ENCODE measurements at places on chromosomes 12 and 14.

GRCh38 chr14:79044894-79045624 is 874.9 kb downstream of the NRXN3 start:
- DNase-seq = no peak

DNA sequence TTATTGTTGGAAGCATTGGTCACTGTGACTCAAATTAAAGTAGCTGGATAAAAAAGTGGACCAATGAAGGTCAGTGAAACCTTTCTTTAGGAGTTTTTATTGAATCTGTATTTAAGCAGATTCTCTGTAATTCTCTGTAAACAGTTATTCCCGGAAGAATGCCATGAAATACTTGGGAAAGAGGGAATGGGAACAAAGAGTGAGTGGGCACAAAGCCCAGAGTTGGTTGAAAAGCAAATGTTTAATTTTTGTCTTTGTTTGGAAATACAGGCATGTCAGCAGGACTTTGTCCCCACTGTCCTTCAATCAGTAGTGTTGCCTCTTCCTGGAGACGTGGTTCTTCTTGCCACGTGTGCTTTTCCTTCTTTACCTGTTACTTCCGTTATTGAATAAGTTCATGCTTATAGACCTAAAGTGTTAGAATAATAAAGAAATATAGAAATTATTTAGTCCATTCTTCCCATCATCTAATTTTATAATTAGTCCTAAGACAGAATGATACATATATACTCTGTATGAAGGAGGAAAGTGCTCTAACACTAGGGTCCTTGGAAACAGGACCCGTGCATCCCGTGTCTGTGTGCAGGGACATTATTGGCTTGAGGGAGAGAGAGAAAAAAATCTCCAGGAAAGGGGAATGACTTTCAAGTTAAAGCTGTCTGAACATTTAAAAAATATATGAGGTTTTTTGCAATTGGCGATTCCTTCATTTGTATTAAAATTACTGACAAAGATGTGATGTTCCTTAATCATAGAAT is 2.0 kb upstream of the ANG start:
- no peak for DNase-seq

DNA sequence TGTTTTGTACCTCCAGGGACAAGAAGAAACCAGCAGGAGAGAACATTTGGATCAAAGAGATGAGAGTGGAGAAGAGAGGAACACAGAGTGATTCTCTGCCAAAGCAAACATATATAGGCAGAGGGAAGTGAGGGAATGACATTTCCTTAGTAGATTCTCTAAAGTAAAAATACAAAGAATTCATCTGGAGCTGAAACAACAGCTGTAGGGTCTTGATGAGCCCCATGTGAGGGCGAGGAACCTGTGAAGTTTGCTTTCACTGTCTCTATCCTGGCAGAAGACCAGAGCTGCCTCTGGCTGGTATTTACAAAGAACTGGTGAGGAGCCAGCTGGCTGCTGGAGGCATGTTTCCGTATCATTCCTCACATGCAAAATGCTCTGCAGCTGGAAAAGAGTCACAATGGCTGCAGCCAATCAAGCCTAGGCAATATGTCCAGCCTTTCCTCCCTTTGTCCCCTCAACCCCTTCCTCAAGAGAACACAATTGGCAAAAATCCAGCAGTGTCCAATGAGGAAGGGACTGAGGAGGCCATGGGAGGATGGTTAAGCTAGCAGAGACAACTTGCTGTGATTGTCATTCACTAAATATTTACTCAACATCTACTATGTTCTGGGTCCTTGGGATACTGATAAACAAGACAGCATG is 122.5 kb downstream of the PHLDA1 start:
- DNase-seq = no peak

DNA sequence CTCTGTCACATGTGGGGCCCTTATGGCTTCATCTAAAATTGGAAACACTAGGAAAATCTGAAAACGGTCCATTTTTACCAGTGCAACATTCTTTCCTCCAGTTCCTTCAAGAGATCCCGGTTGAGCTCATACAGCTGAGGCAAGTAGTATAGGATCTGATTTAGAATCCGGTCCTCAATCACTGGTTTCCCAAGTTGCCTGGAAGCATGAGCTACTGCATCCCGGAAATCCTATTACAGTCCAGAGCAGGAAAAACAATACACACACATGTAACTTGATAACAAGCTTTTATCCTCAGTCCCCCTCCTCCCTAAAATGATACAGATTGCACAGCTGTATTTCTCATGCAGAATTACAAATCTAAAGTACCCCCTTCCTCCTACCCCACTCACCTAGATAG is 67.9 kb upstream of the NR2C1 start:
- DNase-seq = no peak

GRCh38 chr14:33393231-33393894 is 454.7 kb downstream of the NPAS3 start:
- no peak for DNase-seq

DNA sequence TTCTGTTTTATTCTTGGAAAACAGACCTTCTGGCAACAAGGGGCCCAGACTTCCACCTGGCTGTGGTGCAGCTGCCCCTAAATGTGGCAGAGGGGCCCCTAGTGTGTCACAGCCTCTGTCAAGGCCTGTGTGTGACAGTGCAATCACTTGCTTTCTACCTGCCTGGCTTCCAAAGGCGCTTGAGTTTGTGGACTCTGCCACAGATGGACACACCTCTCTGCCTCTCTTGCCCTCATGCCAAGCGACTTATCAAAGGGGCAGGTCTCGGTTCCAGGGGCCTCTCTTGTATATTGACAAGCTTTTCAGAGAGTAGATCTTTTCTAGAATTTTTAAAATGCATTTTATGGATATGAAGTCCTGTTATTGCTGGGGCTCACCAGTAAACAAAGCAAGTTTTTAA is 217.2 kb downstream of the SLC15A4 start:
- DNase-seq = no peak

DNA sequence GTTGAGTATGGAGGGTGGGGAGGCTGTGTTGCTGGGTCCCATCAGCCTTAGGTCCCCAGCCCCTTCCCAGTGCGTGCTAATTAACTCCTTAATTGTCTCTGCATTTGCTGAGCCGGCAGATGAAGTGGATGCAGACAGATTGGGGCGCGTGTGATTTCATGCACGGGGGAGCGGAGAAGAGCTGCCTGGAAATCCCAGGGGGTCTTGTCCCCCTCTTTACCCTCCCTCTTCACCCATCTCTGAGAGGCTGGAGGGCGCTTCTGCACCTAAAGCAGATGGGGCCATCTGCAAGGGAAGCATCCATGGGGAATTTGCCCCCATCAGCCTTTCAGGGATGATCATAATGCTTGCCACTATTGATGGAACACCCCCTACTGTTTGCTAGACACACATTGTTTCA is 4.4 kb upstream of the ASIC1 start:
- no peak for DNase-seq

DNA sequence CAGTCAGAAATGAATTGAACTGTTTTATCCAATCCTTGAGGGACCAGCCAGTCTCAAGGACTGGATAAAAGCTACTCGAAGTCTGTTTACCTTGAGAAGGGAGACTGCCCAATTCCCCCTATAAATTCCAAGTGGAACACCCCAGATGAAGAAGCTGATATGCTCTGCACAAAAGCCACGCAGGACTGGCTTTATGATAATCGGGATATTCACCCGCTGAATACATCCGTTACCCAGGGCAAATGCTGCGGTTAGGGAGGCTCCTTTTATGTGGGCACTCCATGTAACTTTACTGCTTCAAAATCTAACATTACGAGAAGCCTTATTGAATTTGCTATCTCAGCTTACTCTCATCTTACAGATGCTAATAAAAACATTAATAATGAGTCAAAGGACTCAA is 119.1 kb downstream of the DENND5B start:
- DNase-seq = no peak

- no peak for DNase-seq
Observed at GRCh38 chr14:54877703-54878021, 25.0 kb downstream of the GCH1 start.

DNA sequence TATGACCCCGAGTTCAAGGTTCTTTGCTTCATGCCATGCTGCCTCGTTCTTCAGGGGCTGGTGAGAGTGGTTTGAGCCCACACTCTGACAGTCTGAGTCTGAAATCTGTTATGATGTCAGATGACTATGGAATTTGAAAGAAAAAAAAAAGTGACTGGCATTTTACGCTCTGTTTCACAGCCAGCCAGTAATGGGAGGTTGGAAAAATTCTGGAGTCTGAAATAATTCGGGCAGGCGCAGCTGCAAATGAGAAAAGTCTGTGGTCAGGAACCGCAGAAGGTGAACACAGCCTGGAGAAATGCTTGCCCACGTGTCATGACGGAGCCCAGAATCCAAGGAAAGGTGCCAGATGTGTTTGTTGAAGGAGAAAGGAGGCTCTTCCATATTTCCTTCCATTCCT is 269.8 kb upstream of the PWP1 start:
- DNase-seq = no peak

GRCh38 chr14:103107941-103108748 is 13.6 kb downstream of the EXOC3L4 start:
- no peak for DNase-seq

DNA sequence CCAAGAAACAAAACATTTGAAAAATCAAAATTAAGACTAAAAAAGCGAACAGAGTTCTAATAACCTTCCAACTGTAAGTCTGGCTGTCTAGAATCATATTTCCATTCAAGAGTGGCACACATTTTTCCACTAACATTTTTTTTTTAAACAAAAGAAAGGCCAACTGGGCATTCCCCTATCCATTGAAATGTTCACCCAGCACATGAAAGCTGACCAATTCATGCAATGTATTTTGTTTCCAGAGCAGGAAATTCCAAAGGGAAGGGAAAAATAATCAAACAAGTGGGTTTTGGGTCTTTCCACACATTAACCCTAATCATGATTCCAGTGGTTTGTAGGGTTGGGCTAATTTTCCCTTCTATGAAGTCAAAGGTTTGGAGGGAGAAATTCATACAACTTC is 206.5 kb downstream of the CALM1 start:
- no peak for DNase-seq

DNA sequence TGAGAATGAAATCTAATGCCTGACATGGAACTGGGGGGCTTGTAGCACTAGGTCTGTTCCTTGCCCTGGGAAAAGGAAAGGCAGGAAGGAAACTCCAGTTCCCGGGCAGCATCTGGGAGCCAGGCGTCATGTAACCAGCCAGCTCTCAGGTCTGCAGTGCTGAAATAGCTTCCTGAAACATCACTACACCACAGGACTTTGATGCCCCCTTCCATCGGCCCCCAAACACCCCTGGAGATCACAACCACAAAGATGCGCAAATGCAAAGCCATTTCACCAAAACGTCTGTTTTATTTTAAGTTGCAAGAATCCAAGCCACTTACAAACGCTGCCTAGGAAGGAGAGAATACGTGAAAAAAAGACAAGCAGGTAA is 40.9 kb downstream of the KCTD10 start:
- no peak for DNase-seq
